Stimulated activated CD8-positive, alpha-beta memory T cell treated with anti-CD3 and anti-CD28 coated beads, Interleukin-7, amount 100 ng/mL, for 1 hour (primary cell): ENCODE measurements at places on chromosomes 1 and 21.

DNA sequence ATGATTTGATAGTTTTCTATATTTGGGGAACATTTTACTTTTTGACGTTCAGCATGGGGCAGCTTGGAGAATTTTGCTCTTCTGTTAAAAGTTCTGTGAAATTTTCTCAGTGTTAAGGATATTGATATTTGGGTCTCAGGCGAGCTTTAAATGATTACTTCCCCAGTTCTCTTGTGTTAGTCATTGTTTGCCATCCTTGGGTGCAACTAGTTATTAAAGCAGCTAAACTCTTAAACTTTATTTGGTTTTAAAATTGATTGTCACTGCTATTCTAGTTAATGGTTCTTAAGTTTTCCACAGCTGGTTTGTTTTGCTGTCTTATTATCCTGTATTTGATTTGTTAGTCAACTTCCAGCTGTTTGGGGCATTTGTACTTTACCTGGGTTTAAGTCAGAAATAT lies 9.0 kb downstream of the COG2 start:
- DNase-seq: no peak

- DNase-seq: no peak
Observed at GRCh38 chr1:227884370-227885134, 63.2 kb downstream of the WNT9A start.

DNA sequence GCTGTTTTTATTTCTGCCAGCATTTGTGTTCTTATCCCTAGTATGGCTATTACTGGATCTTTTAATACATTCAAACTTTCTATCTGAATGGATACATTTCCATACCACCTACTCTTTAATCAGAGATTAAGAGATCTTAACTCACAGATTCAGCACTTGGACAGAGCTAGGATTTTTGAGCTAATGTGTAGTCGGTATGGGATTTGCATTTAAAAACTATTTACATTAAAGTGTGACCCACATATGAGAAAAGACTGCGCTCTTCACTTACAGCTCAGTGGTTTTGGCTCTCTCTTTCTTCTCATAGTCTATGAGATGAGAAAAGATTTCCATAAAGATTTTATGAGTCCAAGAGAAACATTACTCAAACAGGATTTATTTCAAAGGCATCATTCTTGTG lies 16.4 kb downstream of the HMGB4 start:
- DNase-seq: no peak

- DNase-seq: no peak
Observed at GRCh38 chr21:31449921-31450535, 106.0 kb upstream of the TIAM1 start.
